Activated CD8-positive, alpha-beta T cell treated with anti-CD3 and anti-CD28 coated beads, Interleukin-2, amount 10 ng/mL, durations not matched to agents 7 days and 5 days (primary cell): ENCODE measurements at places on chromosomes 5 and 9. TPM values are rescaled to one million over a fixed set of nuclear protein-coding genes. Genes with fewer than 3 reads are reported as not detected.

The CAMK2A gene
- total RNA-seq = not detected

The TMEM203 gene
- total RNA-seq = 36.6 TPM

The TSSK1B gene
- not detected for total RNA-seq

The FOXD4 gene
- total RNA-seq = 0.52 TPM

The NEUROG1 gene
- not detected for total RNA-seq

The MIGA2 gene
- 45.6 TPM for total RNA-seq

The COL15A1 gene
- 0.76 TPM for total RNA-seq

The GFI1B gene
- not detected for total RNA-seq

DNA sequence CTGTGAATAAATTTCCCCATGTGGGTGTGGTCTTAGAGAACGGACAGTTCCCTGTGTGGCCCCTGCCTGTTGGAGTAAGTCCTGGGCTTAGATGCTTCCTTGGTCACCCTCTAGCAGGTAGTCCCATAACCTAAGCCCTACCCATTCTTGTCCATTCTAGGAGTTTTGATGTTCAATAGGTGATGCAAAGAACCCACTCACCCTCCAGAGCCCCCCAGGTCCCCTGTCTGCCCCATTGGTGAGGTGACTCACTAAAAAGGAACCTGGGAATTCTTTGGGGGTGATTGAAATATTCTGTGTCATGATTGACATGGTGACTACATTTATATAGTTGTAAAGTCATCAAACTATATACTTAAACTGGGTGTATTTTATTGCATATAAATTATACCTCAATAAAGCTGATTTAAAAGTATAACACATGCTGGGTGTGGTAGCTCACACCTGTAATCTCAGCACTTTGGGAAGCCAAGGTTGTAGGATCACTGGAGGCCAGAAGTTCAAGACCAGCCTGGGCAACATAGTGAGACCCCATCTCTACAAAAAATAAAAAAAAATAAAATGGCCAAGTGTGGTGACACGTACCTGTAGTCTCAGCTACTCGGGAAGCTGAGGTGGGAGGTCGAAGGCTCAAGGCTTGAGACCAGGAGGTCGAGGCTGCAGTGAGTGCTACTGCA is 20.8 kb upstream of the GTF3C5 start:
- no peak overlapping the region for H3K27ac ChIP-seq
- no peaks in the 10 kb centered on the region for H3K4me1 ChIP-seq
- H3K36me3 ChIP-seq = no peaks in the 10 kb centered on the region
- no peak for DNase-seq
- no peak overlapping the region for H3K4me3 ChIP-seq

DNA sequence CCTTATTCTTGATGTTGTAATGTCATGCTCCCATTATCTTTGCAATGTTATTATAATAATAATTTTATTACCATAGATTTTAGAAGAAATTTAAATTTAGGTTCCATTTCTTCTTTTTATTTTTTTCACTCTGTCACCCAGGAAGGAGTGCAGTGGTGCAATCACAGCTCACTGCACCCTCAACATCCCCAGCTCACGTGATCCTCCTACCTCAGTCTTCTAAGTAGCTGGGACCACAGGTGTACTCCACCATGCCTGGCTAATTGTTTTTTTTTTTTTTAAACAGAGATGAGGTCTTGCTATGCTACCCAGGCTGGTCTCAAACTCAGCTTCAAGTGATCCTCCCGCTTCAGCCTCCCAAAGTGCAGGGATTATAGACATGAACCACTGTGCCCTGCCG is 11.9 kb downstream of the ZFR start:
- DNase-seq = no peak
- H3K4me3 ChIP-seq = no peak overlapping the region
- peaks cover 25% of the 10 kb centered on the region for H3K4me1 ChIP-seq
- H3K27me3 ChIP-seq = no peaks in the 10 kb centered on the region
- H3K27ac ChIP-seq = no peak overlapping the region

DNA sequence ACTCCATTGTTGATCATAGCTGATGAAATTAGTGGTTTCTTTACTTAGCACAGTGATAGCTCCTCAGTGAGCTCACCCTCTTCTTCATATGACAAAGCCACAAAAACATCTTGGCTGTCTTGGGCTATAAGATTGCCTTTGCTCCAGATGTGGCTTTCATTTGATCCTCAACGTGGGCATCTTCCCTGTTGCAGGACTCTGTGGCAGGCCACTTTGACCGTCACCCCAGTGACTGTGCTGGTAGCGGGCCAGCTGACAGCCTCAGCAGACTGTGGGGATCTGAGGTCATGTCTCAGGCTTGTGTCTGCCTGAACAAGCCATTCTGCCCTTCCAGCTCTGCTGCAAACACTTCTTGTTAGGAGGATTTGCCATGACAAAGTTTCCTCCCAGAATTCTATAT is 422.2 kb downstream of the NR2F1-AS1 start:
- H3K4me1 ChIP-seq = no peaks in the 10 kb centered on the region
- H3K27me3 ChIP-seq = no peaks in the 10 kb centered on the region

DNA sequence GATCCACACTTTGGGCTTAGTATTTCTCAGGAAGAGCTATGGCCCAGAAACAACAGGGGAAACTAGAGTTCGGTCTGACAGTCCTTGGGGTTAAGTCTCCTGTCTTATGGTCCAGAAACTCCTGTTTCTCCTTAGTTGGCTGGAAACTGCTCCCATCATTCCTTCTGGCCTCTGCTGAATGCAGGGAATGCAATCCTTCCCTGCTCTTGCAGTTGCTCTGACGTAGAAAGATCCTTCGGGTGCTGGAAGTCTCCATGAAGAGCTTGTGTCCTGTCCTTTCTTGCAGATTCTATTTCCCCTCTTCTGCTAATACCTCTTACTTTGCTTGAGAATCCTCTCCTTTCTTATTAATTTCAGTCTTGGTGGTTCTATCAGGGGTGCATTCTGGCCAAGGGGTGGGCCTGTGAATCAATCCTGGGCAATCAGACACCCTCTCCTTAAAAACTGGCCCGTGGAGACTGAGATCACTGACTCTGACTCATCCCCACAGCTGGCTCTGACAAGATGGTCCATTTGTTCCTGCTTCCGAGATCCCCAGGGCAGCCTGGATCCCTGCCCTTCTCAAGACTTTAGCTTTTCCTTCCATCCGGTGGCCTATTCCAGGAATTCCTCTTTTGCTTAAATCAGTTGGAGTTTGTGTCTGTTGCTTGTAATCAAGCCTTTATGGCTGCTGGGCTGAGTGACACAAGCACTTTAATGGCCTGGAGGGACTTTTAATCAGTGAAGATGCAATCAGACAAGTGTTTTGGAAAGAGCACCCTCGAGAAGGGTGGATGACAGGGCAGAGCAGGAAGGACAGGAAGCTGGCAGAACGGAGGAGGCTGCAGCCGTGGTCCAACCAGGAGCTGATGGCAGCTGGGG is 23.7 kb downstream of the PTGS1 start:
- no peaks in the 10 kb centered on the region for H3K36me3 ChIP-seq
- DNase-seq = peak; percentile 12
- no peak overlapping the region for H3K27ac ChIP-seq
- H3K4me3 ChIP-seq = no peak overlapping the region

DNA sequence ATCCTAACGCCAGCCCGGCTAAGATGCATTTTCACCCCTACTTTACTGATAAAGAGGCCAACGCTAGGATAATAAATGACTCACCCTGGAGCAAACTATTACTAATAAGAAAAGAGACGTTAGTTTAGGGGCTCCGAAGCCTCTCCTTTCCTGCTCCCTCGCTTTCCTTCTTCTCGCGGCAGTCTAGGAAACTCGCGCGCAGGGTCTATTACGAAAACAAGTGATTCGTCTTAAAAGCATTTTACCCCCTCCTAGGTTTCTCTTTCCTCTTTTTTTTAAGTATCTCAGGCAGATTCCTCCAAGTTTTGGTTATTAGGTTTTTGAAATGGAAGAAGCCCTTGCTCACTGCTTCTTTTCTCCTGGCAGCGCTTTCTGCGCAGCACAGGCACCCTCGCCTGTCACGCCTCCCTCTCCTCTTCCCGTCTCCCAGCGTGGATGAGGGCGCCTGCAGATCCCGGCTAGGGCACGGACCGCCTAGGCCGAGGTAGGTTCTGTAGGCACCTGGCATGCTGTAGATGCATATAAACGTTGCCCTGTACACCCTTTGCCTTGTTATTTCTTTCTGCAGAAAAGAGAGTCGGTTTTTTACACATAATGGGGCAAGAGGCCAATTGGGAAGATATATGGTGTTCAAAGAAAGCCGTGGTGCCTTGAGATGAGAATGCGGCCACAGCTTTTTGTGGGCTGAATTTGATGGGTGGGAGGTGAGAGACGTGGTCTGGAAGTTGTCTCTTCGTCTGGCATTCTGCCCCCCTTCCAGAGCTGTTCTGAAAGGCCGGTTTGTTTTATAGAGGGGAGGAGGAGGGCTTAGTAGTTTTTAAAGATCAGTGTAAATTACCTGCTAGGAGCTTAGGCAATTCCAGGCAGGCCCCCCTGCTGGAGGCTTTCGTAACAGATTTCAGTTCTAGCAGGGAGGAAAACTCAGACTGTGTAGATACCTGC is 983 bp downstream of the GCNT1 start:
- peak overlapping the region; percentile 88 for H3K27ac ChIP-seq
- H3K4me3 ChIP-seq = peak overlapping the region; percentile 96
- peaks cover 35% of the 10 kb centered on the region for H3K4me1 ChIP-seq
- H3K27me3 ChIP-seq = no peaks in the 10 kb centered on the region

- H3K27ac ChIP-seq = peak overlapping the region; percentile 96
- no peaks in the 10 kb centered on the region for H3K27me3 ChIP-seq
- H3K4me1 ChIP-seq = peaks cover 56% of the 10 kb centered on the region
- no peak for DNase-seq
- H3K36me3 ChIP-seq = peaks cover 45% of the 10 kb centered on the region
Measured at GRCh38 chr5:126852841-126853271, 75.9 kb downstream of the LMNB1 start.

DNA sequence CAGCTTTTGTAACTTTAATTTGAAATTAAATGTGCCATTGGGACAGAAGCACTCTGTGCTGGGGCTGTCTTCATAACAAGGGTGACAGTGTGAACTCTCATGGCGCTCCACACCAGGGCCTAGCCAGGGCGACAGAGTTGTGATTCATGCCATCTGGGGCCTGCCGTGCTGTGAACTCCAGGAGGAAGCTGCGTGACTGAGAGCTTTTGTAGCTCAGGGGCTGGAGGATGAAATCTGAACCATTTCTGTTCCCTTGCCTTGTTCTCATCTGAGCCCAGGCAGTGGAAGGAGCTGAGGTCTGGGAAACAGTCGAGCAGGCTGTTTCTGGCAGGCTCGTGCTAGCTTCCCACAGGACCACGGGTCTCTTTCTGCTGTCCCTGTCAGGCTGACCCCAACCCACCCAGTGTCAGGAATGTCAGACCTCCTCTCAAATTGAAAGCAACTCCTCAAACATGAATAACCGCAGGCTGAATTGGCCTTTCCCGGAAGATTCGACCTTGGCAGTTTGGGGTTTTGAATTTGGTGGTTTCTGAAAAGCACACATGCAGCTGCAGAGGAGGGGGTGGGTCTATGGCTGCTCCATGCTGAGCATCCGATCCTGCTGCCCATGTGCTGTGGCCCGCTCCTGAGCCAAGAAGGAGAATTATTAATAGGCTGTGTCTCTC is 69.2 kb upstream of the RPS23 start:
- H3K4me1 ChIP-seq = peaks cover 23% of the 10 kb centered on the region
- peaks cover 10% of the 10 kb centered on the region for H3K27me3 ChIP-seq
- H3K27ac ChIP-seq = peak overlapping the region; percentile 44
- DNase-seq = no peak

- H3K27ac ChIP-seq = no peak overlapping the region
- no peak overlapping the region for H3K4me3 ChIP-seq
- no peaks in the 10 kb centered on the region for H3K36me3 ChIP-seq
- DNase-seq = no peak
- H3K4me1 ChIP-seq = no peaks in the 10 kb centered on the region
- peaks cover 2% of the 10 kb centered on the region for H3K27me3 ChIP-seq
Measured at GRCh38 chr5:127867022-127867783, 164.0 kb downstream of the CCDC192 start.

DNA sequence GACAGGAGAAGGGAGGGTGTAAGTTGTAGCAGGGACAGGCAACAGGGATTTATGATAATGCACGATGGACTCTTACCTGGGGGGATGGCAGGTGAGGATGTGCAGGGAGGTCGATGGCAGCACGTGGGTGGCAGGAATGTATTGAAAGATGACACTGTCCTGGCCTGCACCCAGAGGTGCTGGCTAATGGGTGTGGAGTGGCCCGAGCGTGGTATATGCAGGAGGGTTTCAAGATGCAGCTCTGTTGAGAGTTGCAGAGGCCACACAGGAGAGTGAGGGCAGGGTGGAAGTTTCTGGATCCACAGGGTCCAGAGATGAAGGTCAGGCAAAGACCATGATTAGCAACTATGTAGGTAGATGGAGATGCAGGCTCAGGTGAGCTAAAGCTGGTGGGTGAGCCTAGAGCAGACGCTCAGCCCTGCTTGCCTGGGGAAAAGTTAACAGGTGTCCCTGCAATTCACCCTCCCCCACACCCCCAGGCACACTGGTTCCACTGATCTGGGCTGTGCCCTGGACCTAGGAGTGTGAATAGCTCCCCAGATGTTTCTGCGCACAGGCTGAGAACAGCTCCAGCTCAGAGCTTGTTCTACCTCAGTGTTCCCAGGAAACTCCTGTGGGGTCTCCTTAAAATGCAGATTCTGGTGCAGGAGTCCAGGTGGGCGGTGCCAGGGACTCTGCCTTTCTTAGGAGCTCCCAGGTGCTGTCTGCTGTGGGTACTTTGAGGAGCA is 21.5 kb upstream of the S1PR3 start:
- no peak overlapping the region for H3K27ac ChIP-seq
- H3K4me3 ChIP-seq = no peak overlapping the region
- H3K27me3 ChIP-seq = no peaks in the 10 kb centered on the region
- H3K4me1 ChIP-seq = no peaks in the 10 kb centered on the region
- no peaks in the 10 kb centered on the region for H3K36me3 ChIP-seq

- no peaks in the 10 kb centered on the region for H3K27me3 ChIP-seq
- peaks cover 16% of the 10 kb centered on the region for H3K4me1 ChIP-seq
- no peaks in the 10 kb centered on the region for H3K36me3 ChIP-seq
- no peak for DNase-seq
- H3K4me3 ChIP-seq = no peak overlapping the region
Measured at GRCh38 chr5:138952962-138953361, 77.8 kb upstream of the LRRTM2 start.

DNA sequence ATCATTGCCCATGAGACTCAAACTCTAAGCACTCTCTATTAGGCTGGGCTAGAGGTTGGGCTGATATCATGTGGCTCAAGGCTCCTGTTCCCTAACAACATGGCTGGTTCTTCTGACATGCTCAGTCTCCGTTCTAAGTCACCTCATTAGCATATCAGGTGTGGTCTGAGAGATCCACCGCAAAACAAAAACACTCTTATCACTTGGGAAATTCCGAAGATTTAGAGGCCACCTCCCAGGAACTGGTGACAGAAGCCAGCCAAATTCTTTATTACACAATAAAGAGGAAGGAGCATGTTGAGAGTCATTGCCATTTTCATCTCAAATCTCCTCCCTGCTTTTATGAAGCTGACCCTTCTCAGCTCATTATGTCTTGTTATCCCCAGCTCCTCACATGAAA is 107.6 kb downstream of the MSX2 start:
- H3K4me1 ChIP-seq = no peaks in the 10 kb centered on the region
- H3K27me3 ChIP-seq = no peaks in the 10 kb centered on the region
- H3K36me3 ChIP-seq = no peaks in the 10 kb centered on the region
- DNase-seq = no peak

DNA sequence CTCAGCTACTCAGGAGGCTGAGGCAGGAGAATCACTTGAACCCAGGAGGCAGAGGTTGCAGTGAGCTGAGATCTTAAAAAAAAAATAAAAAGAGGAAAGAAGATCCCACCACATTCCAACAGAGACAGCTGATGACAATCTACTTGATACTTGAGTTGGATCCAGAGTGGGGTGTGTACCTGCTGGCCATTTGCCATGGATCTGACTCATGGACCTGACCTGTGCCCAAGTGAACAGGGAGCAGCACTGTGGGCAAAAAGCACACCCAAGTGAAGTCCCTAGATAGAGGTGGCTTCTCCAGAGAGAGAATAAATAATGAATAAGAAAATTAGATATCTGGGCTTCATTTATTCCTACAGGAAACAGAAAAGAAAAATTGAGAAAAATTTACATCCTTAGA is 81.2 kb upstream of the MIER3 start:
- no peak overlapping the region for H3K27ac ChIP-seq
- no peak for DNase-seq
- peaks cover 19% of the 10 kb centered on the region for H3K4me1 ChIP-seq
- peaks cover 2% of the 10 kb centered on the region for H3K36me3 ChIP-seq
- H3K27me3 ChIP-seq = peaks cover 14% of the 10 kb centered on the region
